ENCODE measurements at places on chromosomes 16 and 17. TPM values are rescaled to one million over a fixed set of nuclear protein-coding genes. Genes with fewer than 3 reads are reported as not detected.

MYOCD gene
- under 0.01 TPM for total RNA-seq

KRT28 gene
- total RNA-seq, result not detected

RCVRN gene
- total RNA-seq, result 0.27 TPM

DNA sequence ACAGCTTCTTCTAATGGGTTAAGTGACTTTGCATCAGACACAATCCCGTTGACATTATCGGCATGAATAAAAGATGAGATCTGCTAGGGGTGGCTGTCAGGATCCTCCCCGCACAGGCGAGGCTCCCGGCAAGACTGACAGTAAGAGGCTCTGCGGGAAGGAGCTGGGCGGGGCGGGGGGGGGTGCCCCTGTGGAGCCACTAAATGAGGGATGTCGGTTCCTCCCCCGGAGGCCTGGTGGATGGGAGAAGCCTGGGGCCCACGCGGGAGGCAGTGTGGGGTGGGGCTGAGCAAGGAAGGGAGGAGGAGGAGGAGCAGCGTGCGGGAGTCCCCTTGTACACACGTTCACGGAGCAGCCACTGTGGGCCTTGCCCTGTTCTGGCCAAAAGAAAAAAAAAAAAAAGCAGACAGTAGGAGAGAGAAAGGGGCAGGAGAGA lies 190.9 kb upstream of the GSE1 start:
- DNase-seq, result no peak

GRCh38 chr17:80598813-80599545 lies 54.3 kb downstream of the RPTOR start:
- no peak for DNase-seq

DNA sequence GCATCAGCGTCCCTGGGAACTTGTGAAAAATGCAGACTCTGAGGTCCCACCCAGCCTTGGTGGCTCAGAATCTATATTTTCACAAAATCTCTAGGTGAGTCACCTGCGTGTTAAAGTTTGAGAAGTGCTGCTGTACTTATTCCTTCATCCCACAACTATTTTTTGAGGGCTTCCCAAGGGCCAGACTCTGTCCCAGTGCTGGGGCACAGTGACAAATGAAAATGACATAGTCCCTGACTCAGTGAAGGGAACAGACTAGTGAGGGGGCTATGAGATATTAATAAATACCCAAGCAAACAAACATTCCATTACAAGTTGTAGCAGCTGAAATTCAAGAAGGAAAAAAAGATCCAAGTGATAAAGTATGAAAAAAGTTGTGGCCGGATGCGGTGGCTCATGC lies 9.9 kb upstream of the EMP2 start:
- DNase-seq, result no peak

DNA sequence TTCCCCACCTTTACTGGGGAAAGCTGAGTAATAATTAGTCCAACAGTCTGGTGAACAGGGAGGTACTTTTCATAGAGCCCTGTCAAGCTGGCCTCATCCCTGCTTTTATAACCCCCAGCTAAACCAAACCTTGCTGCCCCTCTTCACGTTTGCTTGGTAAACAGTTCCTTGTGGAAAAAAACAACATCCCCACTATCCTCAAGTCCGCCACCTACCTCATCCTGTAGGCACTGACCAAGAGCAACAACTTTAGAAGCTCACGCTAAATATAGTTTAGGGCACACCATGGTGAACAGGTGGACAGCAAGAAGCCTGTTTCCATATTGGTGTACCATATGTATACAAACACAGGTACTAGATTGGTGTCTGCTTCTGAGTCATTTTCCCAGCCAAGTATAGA lies 16.5 kb downstream of the NFE2L1 start:
- no peak for DNase-seq

DNA sequence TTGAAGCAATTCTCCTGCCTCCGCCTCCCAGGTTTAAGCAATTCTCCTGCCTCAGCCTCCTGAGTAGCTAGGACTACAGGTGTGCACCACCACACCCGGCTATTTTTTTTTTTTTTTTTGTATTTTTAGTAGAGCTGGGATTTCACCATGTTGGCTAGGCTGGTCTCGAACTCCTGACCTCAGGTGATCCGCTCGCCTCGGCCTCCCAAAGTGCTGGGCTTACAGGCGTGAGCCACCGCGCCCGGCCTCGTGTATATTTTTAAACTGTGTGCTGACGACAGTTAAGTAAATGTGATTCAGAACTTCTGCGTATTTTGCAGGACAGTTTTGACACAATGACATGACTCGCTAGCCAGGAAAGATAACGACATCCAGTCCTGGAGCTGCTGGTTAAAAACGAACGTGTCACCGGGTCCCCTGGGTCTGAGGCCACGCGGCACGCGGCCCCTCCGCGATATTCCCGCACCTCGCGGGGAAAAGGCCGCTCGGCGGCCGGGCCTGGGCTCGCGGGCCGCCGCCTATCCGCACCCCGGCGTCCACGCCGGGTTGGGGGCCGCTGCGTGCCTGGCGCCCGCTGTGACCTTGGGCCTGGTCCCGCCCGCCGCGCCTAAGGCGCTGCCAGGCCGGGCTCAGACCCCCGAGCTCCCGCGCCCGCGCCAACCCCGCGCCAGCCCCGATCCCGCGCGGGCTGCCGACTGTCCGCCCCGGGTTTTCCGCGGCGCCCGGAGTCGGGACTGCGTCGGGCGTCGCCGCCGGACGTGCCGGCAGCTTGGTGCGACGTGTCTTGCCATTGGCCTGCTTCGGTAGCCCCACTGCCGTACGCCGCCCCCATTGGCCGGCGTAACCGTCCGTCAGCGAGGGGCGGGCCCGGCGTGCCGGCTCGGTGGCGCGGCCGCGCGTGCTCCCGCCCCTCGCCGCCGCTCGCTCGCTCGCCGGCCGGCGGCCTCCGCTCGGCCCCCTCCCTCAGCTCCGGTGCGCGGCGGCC lies at the start of gene FOXK2:
FOXK2 (plus strand) TSS at position 907 of the 985 bp plus-strand sequence. CDS start 157 bp downstream, outside the sequence.
- peak; percentile 84 for DNase-seq

DNA sequence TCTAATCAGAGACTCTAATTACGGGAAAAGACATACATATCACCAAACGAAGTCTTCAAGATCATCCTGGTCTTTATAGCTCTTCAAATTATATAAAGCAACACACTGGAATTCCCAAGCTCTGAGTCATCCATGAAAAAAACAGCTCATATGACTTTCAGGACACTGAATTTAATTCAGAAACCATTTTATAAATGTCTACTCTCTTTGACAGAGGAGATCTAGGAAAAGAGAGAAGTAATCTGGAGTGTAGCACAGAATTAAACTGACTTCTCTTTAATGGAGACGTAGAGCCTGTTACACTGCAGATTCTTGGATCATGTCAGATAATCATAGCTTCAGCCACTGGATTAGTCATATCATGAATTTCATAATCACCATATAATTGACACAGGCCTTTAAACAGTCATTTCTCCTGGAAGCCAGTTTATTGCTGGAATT lies 86.8 kb upstream of the WSB1 start:
- no peak for DNase-seq

DNA sequence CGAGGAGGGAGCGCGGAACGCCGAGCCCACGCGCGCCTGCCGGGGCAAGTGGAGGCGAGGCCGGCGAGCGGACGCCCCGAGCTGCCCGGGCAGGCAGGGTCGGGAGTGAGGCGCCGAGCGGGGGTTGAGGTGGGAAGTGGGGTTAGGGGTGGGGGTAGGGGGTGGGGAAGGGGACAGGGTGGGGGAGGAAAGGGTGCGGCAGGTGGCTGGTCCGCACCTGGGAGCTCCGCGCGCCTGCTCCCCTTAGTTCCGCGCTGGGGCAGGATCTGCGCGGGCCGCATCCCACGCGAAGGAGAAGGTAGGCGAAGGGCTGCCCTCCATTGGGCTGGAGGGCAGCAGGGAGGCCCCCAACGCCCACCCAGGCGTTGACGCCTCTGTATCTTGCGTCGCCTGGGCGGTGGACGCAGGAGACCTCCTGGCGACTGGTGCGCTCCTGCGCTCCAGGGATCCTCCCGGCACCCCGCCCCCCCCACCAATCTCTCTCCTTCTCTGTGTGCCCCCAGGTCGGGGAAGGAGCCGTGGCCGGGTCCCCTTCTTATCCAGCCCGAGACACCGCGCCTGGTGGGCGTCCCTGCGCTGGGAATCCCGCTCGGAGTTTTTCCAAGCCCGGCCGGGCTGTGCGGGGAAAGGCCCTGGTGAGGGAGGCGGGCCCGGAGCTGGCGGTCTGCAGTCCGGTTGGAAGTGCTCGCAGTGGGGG lies 51.3 kb upstream of the AMZ2 start:
- no peak for DNase-seq

DNA sequence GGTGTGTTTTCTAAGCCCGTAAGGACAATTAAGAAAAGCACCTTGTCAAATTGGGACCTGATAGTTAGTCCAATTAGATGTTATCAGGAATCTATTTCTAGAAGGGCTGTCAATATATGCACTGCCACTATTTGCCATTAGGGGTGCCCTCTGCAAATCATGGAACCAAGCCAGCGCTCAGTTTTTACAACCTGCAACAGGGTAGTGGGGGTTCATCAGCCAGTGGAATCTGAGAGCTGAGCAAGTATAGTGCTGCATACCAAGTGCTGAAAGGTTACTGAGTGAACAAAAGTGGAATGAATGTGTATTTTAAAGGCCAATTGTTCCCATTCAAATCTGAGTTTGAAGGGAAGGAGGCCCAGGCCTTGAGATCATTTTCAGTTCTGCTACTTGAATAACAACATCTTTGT lies 10.4 kb downstream of the PRR11 start:
- DNase-seq, result no peak

GRCh38 chr17:2240541-2240940 lies 63.0 kb downstream of the SMG6 start:
- DNase-seq, result no peak

DNA sequence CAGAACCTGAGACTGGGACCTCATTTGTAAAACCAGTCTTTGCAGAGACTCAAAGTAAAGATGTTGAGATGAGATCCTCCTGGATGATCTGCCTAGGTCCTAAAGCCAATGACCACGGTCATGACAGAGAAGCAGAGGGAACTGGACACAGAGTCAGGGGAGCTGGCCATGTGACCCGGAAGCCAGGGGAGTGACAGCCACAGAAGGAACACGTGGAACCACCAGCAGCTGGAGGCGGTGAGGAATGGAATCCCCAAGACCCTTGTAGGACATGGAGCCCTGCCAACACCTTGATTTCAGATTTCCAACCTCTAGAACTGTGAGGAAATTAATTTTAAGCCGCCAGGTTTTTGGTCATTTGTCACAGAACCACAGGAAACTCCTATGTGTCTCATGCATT lies 37.0 kb downstream of the USP22 start:
- no peak for DNase-seq
